IPS-NIHi11 (cell line): ENCODE measurements at places on chromosomes 3 and 15.

- no peak for DNase-seq
Measured at GRCh38 chr15:98562331-98562937, 85.9 kb upstream of the IGF1R start.

DNA sequence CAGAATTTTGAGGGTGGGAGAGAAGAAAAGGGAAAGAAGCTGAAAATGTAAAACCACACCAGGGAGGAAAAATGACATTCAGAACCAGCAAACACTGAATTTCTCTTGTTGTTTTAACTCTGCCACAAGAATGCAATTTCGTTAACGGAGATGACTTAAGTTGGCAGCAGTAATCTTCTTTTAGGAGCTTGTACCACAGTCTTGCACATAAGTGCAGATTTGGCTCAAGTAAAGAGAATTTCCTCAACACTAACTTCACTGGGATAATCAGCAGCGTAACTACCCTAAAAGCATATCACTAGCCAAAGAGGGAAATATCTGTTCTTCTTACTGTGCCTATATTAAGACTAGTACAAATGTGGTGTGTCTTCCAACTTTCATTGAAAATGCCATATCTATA lies 15.5 kb downstream of the GREM1 start:
- no peak for DNase-seq

- no peak for DNase-seq
Measured at GRCh38 chr3:153928851-153929250, 192.3 kb upstream of the ARHGEF26 start.

DNA sequence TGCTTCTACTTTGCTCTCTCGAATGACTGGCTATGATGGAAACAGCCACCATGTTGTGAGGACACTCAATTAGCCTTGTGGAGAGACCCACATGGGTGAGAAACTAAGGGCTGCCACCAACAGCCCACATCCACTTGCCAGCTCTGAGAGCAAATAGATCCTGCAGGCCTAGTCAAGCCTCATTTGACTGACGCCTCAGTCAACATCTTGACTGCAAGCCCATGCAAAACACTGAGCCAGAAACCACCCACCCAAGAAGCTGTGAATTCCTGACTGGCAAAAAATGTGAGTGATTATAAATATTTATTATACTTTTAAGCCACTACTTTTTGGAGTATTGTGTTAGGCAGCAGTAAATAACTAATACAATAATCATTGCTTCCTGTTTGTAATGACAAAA lies 58.4 kb downstream of the NOX5 start:
- no peak for DNase-seq

GRCh38 chr3:27500986-27501385 lies 16.8 kb upstream of the SLC4A7 start:
- DNase-seq, result no peak

GRCh38 chr3:120823156-120823555 lies 80.6 kb downstream of the GTF2E1 start:
- no peak for DNase-seq

DNA sequence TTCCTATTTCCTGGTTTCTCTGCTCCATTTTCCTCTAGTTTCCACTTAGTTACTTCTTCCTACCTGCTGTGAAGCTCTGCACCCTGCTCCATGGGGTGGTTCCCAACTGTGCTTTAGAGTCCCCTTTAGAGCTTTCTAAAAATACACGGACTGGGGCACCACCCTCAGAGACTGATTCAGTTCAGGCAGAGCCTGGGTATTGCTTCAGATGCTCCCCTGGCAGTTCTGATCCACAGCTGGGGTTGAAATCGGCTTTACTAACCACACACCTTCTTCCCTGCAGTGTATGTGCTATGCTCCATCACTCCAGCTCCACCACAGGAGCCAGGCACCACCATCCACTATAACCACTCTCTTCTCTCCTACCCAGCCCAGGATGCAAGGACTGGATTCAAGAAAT lies 12.6 kb downstream of the ANP32A start:
- no peak for DNase-seq

DNA sequence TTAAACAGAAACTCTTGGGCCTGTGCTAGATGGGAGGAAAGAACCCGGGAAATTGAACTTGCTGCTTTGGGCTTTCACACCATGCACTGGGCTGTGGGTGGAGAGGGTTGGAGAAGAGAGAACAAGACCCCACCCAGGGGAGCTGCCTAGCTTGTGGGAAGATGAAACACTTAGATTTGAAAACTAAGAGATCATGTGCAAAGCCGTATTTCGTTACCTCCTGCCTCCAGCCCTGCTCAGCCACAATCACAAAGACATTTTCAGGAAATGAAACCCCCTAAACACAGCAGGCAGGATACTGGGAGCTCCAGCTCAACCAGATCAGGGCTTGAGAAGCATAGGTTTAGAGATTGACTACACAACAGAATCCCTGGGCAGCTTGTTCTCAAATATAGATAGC lies 183.0 kb upstream of the C2CD4B start:
- DNase-seq, result no peak

GRCh38 chr3:50212502-50212901 lies 7.4 kb downstream of the SLC38A3 start:
- DNase-seq, result peak; percentile 68

GRCh38 chr3:184568560-184568923 lies 7.0 kb downstream of the EPHB3 start:
- no peak for DNase-seq

DNA sequence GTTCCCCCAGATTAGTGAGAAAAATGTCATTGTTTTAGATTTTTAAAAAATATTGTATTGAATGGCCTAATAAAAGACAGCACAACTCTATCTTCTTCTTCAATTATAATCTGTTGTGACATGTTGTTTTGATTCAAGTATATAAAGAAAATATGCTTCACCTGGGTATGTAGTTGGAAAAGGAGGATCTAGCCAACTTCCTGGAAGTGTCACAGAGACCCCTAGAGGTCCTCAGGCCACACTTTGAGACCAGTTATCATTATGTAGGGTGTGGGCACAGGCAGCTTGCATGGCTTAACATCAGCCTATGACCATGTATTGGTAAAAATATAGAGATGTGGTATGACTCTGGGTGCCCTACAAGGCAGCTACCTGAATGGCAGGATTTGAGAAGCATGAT lies 14.7 kb upstream of the RYR3 start:
- DNase-seq, result no peak

DNA sequence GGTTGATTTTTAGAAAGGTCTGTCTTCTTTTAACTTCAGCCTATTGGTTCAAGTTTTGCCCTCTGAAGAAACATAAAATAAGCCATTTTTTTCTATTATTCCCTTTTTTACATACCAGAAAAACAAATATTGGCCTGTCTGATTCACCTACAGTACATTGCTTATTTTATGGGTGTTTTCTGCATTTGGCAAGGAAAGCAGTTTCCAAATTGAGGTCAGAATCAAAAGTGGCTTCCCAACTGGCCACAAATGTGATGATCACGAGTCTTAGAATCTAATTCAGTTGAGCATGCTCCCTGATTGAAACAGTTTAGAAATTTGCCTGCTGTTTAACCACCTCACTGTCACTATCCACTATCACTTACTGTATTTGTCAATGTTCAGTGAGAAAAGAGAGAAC lies 106.9 kb upstream of the CHMP2B start:
- DNase-seq, result no peak

- no peak for DNase-seq
Measured at GRCh38 chr15:70533931-70534742, 229.2 kb downstream of the UACA start.

- DNase-seq, result no peak
Measured at GRCh38 chr15:93899817-93900216, 331.5 kb upstream of the MCTP2 start.

GRCh38 chr15:83144771-83145170 lies 37.3 kb downstream of the TM6SF1 start:
- no peak for DNase-seq

DNA sequence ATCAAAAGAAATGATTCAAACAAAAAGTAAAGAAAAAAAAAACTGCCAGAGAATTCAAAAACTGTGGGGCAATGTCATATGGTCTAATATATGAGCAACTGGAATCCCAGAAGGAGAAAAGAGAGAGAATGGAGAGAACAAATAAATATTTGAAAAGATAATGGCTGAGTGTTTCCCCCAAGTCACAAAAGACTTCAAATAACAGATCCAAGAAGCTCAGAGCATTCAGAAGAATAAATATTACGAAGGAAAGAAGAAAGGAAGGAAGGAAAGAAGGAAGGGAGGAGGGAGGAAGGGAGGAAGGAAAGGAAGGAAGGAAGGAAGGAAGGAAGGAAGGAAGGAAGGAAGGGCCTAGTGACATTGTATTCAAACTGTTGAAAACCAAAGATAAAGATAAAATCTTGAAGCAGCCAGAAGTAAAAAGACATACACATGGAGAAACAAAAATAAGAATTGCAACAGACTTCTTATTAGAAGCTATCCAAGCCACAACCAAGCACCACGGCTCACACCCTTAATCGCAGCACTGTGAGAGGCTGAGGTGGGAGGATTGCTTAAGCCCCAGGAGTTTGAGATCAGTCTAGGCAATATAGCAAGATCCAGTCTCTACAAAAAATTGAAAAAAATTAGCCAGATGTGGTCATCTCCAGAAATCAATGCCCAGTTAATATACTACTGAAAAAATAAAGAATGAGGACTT lies 118.9 kb upstream of the IGSF10 start:
- no peak for DNase-seq

GRCh38 chr3:41041462-41041861 lies 157.8 kb upstream of the CTNNB1 start:
- DNase-seq, result no peak

- no peak for DNase-seq
Measured at GRCh38 chr3:839981-840380, 252.8 kb upstream of the CNTN6 start.

GRCh38 chr3:114223143-114223542 lies 14.2 kb downstream of the ZNF80 start:
- no peak for DNase-seq

DNA sequence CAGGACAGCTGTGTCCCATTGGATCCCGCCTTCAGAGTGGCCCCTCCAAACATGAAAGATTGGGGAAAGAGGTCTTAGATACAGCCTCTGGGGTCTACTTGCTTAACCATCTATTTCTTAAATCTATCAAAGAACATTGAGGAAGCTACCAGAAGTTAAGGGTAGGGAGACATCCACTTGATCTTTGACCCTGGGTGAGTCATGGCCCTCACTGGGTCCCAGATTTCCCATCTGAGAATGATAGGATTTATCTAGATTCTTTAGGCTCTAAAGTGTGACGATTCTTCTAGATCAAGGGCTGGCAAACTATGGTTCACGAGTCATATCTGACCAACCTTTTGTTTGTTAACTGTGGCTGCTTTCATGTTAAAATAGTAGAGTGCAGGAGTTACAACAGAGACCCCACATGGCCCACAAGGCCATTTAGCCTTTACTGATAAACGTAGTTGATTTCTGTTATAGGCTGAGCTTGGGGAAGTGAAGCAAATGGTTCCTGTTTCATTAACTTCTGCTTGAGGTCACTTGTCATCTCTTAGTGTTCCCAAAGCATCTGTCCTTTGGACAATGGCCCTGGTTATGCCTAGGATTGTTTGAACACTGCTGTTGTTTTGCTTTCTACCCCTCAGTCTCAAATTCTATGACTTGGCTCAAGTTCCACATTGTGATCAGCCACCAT lies 8.0 kb downstream of the MUC13 start:
- no peak for DNase-seq

DNA sequence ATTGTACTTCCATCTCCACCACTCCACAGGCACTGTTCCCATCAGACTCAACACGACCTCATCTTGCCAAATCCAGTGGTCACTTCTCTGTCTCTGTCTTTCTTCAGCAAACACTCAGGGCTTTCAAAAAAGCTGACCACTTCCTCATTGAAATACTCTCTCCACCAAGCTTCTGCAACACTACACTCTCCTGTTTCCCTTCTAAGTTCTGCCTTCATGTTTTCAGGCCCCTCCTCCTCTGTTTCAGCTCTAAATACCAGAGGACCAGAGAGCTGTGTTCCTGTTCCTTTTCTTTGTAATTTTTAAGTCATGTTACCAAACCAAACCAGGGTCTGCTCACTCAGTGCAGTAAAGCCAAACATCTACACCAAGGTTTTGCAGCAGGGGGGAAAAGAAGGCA lies 33.8 kb upstream of the ACP3 start:
- peak; percentile 13 for DNase-seq

GRCh38 chr3:132803889-132804288 lies 81.7 kb upstream of the NPHP3 start:
- peak; percentile 56 for DNase-seq

GRCh38 chr15:99704444-99704838 lies 28.8 kb downstream of the LYSMD4 start:
- DNase-seq, result peak; percentile 61

DNA sequence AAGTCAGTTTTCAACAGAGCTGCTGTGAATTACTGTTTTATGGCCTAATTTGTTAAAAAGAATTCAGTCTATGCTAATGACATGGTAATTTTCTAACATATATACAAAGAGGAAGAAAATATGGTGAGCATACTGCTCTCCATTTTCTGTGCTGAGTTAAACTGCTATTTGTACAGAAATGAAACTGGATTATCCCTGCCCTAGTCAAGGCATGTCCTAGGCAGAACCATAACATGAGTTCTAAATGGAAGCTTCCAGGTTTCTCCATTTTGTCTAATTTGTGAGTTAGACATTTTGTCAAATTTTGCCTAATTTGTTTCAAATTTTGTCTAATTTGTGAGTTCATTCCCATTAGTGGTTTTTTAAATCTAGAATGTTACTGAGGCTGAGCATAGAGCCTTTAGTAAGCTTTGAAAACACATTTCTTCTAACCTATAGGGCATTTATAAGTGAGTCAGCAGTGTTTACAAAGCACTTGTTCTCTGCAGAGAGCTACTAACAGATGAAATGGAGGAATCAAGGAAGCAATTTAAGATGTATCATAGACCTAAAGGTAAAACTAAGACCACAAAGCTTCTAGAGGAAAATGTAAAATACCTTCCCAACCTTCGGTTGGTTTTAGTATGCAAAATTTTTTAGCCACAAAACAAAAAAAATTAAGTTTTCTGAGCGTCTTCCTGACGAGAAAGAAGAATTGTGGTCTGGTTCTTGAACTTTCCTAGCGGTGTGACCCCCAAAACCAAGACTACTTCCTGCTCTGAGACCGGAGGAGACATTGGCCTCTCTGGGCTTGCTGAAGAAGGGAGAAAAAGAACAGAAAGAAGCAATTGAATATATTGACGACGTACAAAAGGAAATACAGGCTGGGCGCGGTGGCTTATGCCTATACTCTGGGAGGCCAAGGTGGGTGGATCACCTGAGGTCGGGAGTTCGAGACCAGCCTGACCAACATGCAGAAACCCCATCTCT lies 9.8 kb downstream of the P2RY14 start:
- DNase-seq, result no peak

- DNase-seq, result peak; percentile 32
Measured at GRCh38 chr3:64188810-64189560, 36.3 kb downstream of the PRICKLE2 start.
